ENCODE measurements at places on chromosomes 5 and 9.
A peak's percentile ranks its signal among the peaks of the same experiment; 100 is the strongest.

DNA sequence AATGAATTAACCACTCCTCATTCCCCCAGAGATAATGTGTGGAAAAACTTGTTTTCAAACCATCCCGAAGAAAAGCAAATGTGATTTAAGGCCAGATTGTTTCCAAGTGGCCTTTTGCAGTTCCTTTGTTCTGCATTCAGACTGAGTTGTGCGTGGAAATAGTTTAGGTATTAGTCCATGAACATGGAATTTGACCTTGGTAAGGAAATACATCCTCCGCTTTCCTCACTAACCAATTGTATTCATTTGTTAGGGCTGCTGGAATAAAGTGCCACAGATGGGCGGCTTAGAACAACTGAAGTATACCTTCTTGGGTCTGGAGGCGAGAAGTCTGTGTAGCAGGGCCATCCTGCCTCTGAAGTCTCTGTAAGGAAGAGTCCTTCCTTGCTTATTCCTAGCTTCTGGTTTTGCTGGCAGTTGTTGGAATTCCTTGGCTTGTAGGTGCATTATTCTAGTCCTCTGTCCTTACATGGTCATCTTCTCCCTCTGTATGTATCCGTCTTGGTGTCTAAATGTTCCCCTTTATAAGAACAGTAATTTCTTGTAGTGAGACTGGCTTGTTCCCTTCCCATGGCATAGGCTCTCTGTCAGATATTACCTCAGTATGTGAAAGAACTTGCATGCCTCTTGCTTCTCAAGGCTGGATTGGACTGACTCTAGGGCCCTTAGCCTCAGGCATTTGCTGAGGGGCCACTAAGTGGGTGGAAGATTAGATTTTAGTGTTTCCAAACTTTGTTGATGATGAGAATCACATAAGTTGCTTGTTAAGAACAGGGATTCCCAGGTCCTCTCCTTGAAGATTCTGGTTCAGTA is 53.9 kb downstream of the RAI14 start:
- DNase-seq, result no peak

DNA sequence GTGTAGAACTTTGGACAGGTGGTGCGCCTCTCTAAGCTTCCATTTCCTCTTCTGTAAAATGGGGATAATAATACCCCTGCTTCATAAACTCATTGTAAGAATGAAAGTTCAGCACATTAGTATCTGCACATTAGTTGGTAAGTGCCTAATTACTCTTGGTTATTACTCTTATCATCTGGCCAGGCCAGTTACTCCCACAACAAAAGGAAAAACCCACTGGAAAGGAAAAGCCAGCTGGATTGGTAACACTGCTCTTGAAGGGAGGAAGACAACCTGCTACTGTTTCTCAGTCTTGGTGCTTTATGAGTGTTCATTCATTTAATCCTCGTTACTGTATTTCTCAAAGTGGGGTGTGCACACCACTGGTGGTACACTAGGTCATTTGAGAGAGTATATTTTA is 251.4 kb downstream of the ARHGAP26 start:
- DNase-seq, result no peak

DNA sequence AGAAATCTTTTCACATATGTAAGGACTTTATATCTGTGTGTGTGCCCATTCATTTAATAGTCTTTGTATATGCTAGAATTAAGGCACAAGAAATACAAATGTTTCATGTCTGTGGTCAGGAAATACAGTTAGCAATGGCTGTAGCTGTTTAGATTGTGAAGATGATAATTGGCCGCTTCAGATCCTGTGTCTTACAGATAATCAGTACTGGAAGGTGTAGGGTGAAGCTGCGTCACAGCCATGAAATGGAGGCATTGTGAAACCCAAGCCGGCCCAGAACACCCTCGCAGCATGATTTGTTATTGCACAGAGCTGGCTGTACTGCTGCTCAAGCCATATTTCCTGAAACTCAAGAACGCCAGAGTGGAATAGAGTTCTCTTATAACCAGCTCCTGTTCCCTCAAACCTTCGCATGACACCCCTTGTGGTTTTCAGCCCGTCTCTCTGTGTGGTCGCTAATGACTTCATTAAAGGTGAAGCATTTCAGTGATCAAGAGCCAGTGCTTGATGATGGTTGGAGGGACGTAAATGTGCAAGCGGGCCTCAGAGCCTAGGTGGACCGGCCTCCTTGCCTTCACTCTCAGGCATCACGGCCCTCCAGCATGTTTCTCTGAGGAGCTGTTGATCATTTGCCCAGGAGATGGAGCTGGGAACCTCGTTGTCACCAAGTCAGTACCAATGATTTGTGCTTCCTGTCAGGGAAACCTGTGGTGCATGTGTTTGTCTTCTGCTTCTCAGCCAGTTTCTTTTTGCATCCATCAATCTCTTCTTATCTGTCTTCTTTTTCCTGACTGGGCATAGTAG is 80.1 kb downstream of the F2RL2 start:
- peak; percentile 58 for DNase-seq

DNA sequence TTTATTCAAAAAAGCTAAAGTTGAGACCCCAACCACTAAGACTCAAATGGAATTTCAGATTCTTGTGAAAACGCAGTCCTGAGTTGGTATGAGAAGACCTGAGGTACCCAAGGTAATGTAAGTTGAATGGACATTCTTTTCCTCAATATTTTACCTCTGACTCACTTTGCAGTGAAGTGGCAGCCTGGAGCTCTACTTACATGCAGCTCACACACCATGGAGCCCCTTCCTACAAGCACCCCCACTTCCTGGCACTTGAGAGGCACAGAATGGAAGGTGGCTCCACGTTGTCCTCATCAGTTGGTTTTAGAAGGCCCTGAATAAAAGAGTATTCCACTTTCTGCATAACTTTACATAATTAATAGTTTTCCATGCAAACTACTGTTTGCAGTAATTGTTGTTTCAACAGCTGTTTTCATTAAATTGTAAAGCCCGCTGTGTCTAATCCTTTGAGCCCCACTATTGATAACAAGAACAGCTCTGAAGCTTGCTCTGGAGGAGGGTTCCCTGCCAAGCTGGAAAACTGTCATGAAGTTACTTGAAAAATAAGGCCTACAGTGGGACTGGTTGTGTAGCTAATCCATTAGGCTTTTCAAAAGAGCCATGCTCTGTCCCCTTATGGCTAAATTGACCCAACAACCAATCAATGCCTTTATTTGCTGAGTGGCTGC is 102.2 kb upstream of the SPATA31D4 start:
- no peak for DNase-seq

DNA sequence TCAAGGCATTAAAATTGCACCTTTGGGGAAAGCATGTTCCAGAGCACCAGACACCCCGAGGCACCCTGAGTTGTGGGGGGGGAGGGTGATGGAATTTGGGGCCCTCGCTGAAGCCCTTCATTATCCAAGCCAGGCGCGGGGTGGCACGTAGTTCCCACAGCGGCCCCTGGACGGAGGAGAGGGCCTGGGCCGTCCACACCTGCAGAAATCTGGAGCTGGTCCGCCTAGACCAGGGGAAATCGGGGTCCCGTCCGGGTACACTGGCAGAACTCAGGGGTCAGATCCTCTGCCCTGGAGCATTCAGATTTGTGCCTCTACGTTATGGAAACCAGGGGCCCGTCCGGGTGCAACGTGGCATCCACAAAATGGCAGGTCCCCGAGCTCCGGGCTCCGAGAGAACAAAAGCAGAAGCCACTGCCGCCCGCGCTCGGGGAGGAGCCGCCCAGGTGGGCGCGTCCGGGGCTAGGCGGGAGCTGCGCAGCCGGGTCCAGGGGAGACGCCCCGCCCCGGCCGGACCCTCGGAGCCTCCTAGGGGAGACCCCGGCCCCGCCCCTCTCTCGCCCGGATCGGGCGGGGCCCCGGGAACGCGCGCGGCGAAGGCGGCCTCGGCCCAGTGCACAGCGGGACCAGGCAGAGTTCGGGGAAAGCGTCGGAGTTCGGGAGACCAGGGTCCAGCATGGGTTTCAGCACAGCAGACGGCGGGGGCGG is at the start of gene PLEKHG4B:
PLEKHG4B (plus strand) TSS at position 613 of the 708 bp plus-strand sequence; CDS start at position 677, 64 bp downstream.
- no peak for DNase-seq

DNA sequence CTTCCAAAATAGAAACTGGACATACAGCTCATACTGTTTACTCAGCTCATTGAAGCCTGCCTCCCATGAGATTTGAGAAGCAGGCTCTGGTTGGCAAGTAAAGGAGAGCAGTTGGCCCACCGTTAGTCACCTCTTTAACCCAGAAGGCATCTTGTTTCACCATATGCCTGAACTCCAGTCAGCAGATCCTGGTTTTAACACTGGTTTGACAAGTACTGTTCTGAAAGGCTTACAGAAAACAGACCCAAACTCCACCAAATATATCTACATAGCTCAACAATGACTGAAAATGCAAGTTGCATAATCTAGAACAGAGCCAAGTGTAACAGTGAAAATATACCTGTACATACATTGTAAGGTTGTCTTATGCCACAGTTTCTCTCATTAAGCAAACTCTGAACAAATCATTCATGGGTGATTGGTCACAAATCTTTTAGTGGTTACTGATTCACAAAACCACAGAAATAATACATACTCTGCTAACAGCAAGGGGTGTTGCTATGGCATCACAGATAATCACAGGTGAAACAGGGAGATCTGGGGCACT is 198.8 kb downstream of the BNC2 start:
- DNase-seq, result no peak

- no peak for DNase-seq
Observed at GRCh38 chr9:111997831-111998230, 101.2 kb downstream of the UGCG start.

- DNase-seq, result no peak
Observed at GRCh38 chr5:157821822-157822622, 36.9 kb downstream of the CLINT1 start.

DNA sequence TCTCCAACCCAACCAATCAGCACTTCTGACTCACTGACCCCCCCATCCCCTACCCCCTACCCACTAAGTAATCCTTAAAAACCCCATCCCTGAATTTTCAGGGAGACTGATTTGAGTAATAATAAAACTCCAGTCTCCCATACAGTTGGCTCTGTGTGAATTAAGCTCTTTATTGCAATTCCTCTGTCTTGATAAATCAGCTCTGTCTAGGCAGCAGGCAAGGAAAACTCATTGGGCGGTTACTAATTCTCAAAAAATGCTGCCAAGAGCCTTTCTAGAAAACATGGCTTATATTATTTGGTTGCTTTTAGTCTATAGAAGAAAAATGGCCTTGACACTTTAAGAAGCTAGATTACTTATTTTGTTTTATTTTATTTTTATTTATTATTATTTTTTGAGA is 131.7 kb downstream of the SUSD1 start:
- no peak for DNase-seq

DNA sequence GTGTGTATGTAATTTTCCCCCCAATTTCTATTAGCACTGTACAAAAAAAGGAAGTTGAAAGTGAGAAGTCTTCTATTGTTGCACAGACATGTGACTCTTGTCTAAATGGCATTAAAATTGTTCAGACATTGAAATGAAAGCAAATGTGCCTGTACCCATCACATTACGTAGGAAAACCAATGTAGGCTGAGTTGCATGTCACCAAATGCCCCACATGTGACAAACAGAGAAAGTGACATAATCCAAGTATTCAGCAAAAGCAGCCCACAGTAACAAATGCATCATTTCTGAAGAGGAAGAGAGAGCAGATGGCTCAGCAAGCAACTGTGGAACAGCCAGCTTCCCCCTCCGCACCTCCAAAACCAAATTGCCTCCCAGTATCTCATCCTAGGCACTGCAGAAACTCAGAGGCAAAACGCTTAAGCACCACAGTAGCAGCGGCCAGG is 161.5 kb upstream of the NR4A3 start:
- DNase-seq, result no peak

DNA sequence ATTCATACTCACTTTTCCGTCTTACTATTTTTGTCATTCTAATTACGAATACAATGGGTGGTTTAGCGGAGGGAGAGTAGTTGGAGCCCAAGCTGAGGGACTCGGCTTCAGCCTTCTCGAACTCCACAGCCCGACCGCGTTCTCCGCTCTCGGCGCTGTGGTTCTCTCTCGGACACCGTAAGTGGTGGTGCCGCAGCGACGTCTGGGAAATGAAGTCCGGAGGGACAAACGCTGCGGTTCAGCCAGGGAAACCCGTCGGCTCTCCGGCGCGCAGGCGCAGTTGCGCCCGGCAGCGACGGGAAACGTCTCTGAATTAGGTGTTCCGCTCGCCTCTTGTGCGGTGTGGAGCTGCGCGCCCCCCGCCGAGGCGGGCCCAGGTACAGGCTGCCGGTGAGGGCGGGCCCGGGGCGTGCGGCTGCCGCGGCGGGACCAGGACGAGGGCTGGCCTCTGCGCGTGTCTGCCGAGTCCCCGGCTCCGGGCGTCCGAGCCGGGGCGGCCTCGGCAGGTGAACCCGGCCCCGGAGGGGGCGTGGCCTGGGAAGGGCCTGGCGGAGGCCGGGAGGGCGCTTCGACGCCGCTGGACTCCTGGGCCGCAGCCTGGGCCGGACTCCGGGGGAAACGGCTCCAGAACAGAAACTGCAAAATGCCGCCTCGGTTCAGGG is at the start of gene ZNF879:
ZNF879 (plus strand) TSS at position 277 of the 662 bp plus-strand sequence. CDS start 1,201 bp downstream, outside the sequence.
- DNase-seq, result peak; percentile 89

GRCh38 chr9:31623511-31623910 is 760.9 kb upstream of the ACO1 start:
- DNase-seq, result no peak

- DNase-seq, result no peak
Observed at GRCh38 chr9:129486756-129487657, 133.9 kb downstream of the C9orf50 start.

- no peak for DNase-seq
Observed at GRCh38 chr5:68409259-68409658, 193.7 kb downstream of the PIK3R1 start.

DNA sequence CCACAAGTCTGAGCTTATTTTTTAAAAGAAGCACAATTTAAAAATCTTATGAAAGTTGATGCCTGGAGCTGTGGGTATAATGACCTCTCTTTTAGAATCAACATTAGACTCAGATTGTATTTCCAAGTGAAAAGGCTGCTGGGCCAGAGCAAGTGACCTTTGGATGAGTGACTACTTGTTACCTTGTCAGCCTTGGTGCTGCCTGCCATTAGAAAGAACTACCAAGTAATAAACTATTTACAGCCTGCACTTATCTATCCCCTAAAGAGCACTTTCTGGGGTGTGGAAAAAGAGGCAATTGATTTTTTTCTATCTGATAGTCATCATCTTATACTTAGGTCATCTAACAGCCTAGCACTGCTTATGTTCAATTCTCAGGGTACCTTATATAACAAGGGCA is 134.9 kb upstream of the FBXL17 start:
- DNase-seq, result no peak

GRCh38 chr5:61624553-61625136 is 292.6 kb downstream of the ZSWIM6 start:
- DNase-seq, result no peak

DNA sequence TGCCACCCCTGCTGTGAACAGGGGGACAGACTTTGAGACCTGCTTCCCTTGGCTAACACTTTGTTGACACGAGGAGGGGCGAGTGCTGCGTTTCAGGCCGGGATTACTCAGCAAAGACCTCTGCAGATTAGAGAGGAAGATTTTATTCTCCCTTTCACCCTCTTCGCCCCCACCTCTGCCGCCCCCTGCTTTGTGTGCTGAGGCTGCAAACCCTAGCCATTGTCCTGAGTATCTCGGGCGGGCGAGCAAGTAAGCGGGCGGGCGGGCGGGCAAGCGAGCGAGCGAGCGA is 6.0 kb downstream of the ISL1 start:
- no peak for DNase-seq

GRCh38 chr5:78060421-78060820 is 234.1 kb downstream of the AP3B1 start:
- no peak for DNase-seq
